ENCODE measurements at places on chromosomes 1 and 21.

- DNase-seq = peak; percentile 2
Observed at GRCh38 chr1:5455056-5455455, 537.2 kb downstream of the NPHP4 start.

DNA sequence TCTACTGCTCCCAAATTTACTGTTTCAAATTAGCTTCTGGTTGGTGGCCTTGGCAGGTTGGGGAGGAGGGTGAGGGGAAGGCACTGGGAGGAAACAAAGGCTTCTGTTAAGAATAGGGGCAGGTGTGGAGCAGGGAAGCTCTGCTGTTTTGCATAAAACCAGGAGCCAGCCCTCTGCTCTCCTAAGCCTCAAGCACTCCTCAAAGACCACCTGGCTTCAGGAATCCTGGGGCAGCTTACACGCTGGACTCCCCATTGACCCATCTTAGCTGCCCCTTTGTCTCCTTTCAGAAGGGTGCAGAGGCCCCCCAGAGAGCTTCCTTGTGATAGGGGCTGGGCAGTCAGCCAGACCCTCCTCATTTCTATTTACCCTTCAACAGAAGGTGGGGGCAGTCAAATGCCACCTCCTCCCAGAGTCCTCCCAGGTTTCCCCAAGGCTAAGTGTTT, 11.5 kb upstream of the DHRS3 start:
- DNase-seq = no peak

GRCh38 chr21:44617071-44617501, 5.2 kb downstream of the KRTAP10-8 start:
- no peak for DNase-seq

GRCh38 chr1:109890115-109890953, 20.3 kb upstream of the CSF1 start:
- no peak for DNase-seq

DNA sequence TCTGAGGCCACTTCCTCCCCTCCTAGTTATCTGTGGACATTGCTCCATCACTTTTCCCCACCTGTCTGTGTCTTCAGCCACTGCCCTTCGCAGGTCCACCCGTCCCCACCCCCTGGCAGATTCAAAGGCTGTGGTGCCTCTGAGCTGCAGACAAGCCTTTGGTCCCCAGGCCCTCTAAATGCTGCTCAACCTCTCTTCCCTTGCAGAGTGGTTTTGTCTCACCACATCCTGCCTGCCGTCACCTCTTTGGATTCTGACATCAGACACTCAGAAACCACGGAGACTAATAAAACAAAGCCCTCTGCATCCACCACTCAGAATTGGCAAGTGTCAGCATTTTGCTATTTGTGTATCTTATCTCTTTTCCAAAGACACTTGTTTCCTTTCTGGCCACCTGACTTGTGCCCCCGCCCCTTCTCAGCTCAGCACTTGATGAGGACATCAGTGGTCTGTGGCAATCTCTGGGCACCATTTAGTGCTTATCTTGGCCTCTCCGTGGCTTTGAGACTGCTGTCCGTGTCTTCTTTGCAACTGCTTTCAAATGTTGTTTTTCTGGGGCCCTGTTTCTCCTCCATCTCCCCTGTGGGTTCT, 7.7 kb downstream of the CNIH3 start:
- DNase-seq = peak; percentile 96

- DNase-seq = no peak
Observed at GRCh38 chr1:114540821-114541220, 29.8 kb upstream of the TRIM33 start.

DNA sequence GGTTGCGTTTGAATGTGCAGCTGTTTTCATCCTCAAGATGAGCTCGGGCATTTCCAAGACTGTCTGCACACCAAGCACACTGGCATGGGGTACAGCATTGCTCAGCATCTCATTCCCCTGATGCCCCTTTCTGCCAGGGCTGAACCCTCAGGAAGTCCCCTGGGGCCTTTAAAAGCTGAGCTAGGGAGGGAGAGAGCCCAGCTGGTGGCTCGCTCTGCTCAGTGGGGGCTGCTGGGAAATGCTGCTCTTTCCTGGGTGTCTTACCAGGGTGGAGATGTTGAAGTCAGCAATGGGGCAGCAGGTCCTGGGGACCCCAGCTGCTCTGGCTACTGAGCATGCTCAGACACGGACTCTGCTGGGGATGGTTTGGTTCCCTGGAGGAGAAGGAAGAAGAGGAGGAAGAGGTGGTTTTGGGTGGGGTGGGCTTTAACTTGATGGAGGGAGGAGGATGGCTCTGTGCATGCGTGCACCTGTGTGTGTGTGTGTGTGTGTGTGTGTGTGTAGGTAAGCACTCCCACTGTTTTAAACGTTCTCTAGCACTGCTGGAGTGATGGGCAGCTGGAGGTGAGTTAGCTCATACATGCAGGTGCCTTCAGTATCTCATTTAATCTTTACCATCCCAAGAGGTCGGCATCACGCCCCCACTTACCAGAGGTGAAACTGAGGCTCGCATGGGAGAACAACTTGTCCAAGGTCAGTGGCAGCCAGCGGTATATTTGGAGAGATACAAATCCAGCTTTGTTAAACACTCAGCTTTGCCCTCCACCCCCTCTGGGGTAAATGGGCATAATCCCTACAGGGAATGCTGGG, 40.9 kb downstream of the ACTL8 start:
- DNase-seq = no peak

GRCh38 chr1:18957136-18957521, 653 bp upstream of the IFFO2 start:
- DNase-seq = no peak

DNA sequence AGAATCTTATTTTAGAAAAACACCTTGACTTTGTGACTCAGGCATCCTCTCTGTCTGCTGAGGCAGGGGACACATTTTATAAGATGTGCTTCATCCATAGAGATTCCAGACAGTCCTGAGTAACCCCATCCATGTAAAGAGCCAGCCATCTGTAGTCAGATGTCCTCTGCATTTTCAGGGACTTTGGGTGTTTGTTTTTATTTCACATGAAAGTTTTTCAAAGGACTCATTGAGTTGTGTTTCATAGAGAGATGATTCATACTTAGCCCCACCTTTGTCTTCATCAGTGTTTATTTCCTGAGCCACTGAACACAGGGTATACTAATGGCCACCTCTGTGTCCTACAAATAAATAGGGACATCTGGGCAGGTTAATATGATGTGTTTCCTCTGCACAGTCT, 280.4 kb downstream of the CACNA1E start:
- DNase-seq = peak; percentile 62

DNA sequence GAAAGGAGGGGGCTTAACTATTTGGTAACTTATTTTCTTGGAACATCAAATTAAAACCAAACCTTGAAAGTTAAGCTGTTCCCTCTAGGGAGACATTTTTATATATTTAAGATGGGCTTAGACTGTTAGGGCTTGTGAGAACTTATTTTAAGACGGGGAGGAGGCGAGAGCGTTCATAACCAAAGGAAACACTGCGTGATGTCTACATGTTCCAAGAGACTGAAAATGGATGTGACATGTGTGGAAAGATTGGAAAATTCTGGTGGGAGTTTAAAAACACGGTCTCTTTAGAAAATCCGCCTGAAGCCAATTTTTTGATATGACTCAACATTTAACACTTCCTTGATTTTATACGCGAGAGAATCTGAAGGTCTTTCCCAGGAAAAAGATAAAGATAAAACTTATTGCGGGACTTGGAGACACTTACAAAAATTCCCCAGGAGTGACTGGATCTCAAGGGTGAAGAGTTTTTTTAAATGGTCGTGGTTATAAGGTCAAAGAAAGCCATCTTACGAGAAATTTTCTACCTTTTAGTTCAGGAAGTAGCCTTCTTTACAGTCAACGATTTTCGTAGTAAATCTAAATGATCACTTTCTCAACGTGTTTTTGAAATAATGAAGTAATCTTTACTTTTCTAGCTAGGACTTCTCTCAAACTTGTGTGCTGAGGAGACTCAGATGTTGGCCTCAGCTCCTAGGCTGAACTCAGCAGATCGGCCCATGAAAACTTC, 828 bp downstream of the PNRC2 start:
- peak; percentile 35 for DNase-seq

GRCh38 chr1:226519135-226519534, 29.4 kb upstream of the STUM start:
- DNase-seq = no peak

GRCh38 chr1:7707527-7707926, 63.6 kb upstream of the VAMP3 start:
- DNase-seq = peak; percentile 33

DNA sequence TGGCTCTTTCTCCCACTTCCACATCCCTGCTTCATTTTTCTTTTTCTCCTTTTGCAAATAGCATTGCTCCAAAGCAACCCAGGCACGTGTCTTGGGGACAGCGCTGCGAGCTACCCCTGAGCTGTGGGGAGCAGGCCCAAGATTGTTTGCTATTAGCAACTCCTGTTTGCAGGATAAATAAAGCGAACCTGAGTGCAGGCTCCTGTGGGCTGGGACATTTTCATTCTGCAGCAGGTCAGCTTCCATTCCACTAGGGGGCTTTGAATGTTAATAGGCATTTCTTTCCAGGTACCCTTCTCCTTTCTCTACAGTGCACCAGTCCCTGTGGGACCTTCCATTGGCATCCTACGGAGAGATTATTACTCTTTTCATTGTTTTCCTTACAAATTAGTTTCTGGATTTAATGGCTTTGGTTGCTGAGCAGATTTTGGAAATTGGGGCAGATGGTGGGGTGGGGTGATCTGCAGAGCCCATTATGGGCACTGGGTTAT, 54.0 kb downstream of the OLFML3 start:
- DNase-seq = peak; percentile 17

GRCh38 chr1:155223047-155223446, 14.6 kb downstream of the MTX1 start:
- no peak for DNase-seq

DNA sequence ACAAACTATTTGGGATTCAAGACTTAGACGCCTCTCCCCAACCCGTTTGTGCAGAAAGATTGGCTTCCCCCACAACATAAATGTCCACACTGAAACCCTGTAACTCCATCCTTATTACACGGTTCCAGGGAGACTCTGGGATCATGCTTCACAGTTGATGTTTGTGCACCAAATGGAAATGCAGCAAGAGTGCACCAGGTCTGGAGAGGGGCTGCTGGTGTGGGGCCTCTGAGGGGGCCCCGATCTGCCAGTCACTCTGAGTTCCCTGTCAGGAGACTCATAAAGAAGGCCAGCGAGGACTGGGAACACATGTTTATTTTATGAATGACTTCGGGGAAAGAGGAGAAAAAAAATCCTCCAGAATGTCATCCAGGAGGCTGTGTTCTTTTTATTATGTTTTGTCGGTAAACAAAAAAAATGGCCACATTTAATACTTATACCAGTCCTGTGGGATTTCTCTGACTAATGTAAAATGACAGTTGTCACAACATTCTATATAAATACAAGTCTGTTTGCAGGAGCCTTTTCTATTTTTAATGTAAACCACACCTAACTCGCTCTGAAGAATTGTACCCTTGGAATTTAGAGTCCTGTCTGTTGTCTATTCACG, 439.1 kb upstream of the VAMP3 start:
- no peak for DNase-seq

Measured in kidney tubule cell (primary cell).